HT-29 (cell line): ENCODE measurements at places on chromosomes 5 and 9. TPM values are rescaled to one million over a fixed set of nuclear protein-coding genes. Genes with fewer than 3 reads are reported as not detected.

- DNase-seq: no peak
Measured at GRCh38 chr5:54388409-54388808, 67.1 kb upstream of the HSPB3 start.

DNA sequence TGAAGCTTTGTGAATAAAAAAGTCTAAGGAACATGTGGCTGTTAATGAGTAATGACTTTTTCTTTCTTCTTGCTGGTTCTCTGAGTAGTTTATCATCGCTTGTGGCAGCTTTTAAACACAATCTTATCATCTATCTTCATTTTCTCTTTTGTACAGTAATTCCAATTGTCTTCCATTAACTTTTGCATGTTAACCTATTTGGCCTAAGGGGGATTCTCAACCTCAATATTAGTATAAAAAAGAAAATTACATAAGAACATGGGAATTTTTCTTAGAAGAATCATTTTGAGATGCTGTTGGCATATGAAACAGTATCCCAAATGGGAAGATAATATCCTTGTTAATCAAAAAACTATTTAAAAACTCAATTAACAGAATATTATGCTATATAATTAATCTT is 179.7 kb upstream of the GPR151 start:
- DNase-seq: no peak

DNA sequence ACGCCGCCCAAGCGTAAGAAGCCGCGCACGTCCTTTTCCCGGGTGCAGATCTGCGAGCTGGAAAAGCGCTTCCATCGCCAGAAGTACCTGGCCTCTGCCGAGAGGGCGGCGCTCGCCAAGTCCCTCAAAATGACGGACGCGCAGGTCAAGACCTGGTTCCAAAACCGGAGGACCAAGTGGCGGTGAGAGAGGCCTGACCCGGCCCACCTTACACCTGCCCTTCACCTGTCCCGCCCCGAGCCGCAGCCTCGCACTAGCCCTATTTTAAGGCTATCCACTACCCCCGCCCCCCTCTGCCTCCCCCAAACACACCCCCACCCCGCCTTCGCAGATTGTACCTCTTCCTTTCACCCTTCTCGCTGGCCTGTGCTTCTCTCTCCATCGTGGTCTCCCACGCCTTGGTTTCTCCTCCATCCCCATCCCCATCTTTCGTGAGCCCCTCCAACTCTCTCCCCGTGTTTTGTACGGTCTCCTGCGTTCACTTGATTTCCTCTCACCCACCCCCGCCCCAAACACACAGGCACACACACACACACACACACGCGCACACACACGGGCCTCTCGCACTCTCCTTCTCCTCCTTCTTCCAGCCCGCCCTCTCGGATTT is 1.3 kb downstream of the TLX3 start:
- DNase-seq: no peak

- DNase-seq: no peak
Measured at GRCh38 chr9:70131296-70131695, 87.6 kb downstream of the MAMDC2 start.

OR13C2 gene
- not detected in 2 replicates for total RNA-seq

OTP gene
- total RNA-seq: not detected in 2 replicates

DNA sequence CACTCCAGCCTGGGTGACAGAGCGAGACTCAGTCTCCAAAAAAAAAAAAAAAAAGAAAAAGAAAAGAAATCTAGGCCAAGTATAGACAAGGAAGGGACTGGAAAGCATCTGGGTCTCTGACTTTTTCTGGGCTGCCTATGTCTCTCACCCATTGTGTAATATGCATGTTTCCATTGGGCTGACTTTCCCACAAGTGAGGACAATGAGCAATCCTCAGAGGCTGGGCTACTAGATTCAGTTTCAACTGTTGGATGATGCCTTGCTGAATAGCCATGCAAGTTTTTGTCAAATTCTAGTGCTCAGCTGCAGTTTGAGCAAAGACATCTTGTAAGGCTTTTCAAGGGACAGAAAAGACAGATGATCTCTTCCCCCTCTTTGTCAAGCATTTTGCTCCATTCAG is 82.1 kb downstream of the PHAX start:
- no peak for DNase-seq

- peak; percentile 52 for DNase-seq
Measured at GRCh38 chr9:86486891-86487837, 133.0 kb upstream of the TUT7 start.

GRCh38 chr5:38414348-38414747 is 142.1 kb downstream of the LIFR start:
- no peak for DNase-seq

- DNase-seq: no peak
Measured at GRCh38 chr9:28976684-28977083, 1403.4 kb upstream of the C9orf72 start.
